ENCODE measurements at places on chromosomes 7 and 10.

DNA sequence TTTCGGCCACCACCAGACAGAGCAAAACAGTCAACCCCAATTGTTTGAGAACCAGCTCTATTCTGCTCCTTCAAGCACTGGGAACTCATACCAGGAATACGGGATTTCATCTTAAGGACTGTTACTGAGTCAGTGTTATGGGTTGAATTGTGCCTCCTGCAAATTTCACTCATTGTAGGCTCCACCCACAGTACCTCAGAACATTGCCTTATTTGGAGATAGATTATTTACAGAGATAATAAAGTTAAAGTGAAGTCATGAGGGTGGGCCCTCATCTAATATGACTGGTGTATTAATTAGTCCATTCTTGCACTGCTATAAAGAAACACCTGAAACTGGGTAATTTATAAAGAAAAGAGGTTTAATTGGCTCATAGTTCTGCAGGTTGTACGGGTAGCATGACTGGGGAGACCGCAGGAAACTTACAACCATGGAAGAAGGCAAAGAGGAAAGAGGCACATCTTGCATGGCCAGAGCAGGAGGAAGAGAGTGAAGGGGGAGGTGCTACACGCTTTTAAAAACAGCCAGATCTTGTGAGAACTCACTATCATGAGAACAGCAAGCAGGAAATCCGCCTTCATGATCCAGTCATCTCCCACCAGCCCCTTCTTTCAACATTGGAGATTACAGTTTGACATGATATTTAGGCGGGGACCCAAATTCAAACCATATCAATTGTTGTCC lies 14.3 kb upstream of the ZNF248 start:
- DNase-seq: no peak

GRCh38 chr10:93849593-93849992 lies 44.2 kb upstream of the SLC35G1 start:
- DNase-seq: no peak

- DNase-seq: no peak
These were observed 270.5 kb upstream of the MKLN1 start for GRCh38 chr7:131057015-131057793.

- DNase-seq: no peak
These were observed 25.8 kb downstream of the AQP1 start for GRCh38 chr7:30937416-30937815.

- no peak for DNase-seq
These were observed 38.6 kb downstream of the TRIL start for GRCh38 chr7:28919510-28919909.

DNA sequence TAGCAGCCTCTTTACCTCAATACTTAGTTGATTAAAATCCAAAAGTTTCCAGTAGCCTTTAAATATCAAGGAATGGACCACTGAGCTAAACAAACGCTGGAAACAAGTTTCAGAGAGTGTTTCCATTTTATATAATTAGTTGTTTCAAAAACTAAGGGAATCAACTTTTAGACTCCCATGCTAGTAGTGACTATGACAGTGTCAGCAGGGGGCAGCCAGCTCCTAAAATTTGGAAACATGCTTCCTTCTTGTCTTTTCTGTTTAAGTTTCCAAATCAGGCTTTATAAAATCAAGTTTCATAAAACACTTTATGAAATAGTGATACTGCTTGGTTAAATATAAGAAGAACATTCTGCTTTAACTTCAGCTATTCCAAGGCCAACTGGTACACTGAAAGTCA lies 138.2 kb upstream of the TMEM229A start:
- no peak for DNase-seq

DNA sequence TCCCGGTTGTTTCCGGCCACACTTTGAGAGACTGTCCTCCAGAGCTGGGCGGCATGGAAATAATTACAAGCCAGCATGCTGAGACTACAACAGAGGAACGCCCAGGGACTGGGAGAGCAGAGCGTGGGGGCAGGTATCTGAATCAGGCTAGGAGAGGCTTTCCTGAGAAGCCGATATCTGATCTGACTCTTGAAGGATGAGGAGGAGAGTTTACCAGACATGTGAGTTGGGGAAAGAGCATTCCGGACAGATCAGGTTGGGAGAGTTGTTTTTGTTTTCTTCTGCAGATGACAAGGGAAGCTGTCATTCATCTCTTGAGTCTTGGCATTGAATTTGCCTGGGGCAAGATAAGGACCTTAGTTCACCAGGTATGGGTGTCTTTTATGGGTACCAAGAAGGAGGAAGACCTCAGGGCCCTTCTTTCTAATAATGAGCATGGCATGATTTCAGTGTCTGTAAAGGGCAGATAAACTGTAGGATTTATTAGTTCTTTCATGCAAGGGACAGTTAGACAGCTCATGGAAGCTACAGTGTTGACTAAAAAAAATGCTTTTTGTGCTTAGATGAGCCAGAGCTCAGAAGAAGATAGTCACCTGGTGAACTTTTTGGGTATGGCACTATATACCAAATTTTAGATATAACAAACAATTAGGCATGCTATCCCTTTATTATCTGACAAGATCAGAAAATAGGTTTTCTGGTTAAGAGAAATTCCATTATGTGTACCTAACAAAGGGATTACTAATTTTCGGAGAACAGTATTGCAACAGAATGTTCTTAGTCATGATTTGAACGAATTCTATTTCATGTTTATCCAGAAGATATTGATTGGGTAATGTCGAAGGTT lies 36.2 kb downstream of the WBP1L start:
- DNase-seq: no peak

- peak; percentile 40 for DNase-seq
These were observed 3.3 kb downstream of the PITRM1 start for GRCh38 chr10:3169271-3169670.

GRCh38 chr7:70676243-70676642 lies 455.7 kb upstream of the GALNT17 start:
- DNase-seq: no peak

GRCh38 chr10:22666287-22667092 lies 47.9 kb downstream of the PIP4K2A start:
- no peak for DNase-seq

DNA sequence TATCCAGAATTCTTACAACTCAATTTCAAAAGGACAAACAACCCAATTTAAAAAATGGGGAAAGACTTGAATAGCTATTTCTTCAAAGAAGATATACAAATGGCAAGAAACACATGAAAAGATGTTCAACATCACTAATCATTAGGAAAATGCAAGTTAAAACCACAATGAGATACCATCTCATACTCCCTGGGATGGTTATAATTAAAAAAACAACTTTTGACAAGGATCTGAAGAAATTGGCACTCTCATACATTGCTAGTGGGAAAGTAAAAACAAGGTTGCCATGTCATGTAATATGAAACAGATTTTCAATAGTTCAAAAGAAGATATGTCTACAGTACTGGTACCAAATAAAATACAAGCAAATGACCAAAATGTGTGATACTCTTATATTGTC lies 9.0 kb downstream of the OAT start:
- no peak for DNase-seq

- no peak for DNase-seq
These were observed 110.0 kb upstream of the SFMBT2 start for GRCh38 chr10:7520507-7521485.

DNA sequence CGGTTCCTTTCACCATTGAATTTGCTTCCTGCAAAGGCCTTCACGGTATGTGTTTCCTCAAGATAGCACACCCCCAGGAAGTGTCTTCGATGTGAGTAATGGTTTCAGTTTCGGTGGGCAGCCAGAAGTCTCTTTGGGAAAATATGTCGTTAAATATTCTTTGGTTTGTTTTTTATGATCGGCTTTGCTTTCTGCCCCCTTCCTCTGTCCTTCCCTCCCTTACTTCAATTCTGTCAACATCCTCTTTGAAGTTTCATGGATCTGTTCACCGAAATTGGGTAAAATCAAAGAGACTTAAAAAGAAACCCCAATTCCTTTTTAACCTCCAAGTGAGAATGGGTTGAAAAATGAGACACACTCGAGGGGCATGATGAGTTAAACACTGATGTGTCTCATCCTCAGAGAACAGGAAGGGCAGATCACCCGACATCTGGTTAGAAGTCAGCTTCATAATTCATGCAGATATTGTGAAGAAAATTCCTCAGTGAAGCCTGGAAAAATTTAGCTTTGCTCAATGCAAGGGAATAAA lies 170.8 kb upstream of the HABP2 start:
- DNase-seq: no peak

DNA sequence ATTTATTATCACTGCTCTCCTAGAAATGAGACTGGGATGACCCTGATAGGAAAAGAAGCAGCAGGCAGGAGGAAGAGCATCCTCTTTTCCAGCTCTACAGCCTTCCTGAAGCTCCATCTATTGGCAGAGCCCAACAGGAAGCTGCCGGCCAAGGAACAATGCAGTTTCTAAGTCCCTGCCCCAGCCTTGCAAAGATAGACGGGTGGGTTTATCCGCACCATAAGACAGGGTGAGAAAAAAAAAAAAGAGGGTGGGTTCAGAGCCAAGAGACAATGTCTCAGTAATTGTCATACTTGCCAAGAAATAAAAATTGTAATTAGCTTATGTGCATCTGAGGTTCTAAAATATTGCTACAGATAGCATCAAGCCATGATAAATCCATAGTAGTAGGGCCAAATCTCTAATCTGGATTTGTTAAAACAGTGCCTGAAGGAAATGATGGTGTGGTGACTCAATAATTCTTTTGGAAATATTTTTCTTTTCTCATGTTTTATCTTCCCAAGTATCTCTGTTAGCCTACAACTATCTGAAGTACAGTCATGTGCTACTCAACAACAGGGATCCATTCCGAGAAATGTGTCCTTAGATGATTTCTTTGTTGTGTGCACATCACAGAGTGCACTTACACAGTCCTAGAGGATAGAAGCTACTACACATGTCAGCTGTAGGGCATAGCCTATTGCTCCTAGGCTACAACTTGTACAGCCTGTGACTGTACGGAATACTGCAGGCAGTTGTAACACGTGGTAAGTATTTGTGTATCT lies 242.9 kb upstream of the CXCL12 start:
- no peak for DNase-seq

DNA sequence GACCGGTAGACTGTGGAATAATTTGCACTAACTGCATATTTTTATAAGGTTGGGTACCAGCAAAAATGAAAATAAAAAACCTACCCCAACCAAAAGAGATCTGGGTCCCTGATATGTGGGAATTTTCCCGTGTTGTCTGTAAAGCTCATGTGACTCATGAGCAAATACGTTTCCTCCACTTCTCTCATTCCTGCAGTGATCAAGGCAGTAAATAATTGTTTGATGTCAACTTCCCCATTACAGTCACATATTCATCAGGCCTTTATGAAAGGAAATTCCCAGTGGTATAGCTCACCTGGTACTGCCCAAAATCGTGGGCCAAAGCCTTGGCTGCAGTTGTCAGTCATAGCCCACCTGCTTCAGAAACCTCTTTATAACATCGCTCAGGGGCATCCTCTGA lies 166.0 kb upstream of the ANK3 start:
- no peak for DNase-seq

DNA sequence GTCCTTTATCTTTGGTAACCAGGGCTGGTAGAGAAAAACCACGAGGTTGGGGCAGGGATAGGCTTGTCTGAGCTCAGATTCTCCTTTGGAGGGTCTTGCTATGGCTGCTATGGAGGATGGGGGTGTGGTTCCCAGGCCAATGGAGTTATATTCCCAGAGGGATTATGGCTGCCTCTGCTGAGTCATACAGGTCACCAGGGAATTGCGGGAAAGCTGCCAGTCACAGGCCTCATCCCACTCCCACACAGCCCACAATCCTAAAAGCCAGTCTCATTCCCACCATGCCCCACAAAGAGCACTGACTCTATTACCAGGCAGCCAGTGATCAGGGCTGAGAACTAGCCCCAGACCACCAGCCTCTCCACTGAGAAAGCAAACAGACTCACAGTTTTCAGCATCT lies 316.6 kb upstream of the TMEM229A start:
- DNase-seq: no peak

- no peak for DNase-seq
These were observed 9.6 kb downstream of the KLHDC10 start for GRCh38 chr7:130079846-130080394.

DNA sequence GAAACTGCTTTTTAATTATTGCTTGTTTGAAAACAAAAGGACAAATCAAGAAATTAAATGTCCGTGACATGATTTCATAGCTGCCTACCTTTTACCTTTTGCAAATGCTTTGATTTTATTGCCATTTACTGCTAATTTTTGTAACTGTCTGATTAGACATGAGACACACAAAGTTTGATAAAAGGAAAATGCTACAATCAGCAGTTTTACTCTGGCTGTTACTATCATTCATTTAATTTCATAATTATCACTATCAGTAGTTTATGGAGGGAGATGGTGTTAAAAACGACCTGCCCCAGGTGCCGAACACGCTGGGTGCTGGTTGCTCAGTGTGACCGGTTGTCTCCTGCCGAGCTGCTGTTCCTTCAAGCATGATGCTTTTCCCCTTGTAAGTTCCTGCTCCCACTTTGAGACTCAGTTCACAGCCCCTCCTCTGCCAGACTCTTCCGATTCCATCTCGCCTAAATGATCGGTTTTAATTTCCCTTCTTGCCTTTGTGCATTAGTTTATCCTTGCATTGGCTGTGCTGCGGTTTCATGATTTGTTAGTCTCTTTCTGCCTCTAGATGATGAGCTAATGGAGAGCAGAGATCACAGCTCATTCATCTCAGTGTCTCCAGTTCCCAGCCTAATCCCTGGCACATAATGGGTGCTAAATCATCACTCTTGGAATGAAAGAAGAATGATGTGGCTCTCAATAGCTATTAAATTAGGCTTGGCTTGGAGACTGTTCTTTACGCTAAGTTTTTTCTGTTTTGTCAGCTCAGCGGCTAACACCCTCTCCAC lies 110.6 kb downstream of the PFKFB3 start:
- DNase-seq: no peak

GRCh38 chr7:84492098-84493034 lies 297.8 kb upstream of the SEMA3A start:
- peak; percentile 37 for DNase-seq

DNA sequence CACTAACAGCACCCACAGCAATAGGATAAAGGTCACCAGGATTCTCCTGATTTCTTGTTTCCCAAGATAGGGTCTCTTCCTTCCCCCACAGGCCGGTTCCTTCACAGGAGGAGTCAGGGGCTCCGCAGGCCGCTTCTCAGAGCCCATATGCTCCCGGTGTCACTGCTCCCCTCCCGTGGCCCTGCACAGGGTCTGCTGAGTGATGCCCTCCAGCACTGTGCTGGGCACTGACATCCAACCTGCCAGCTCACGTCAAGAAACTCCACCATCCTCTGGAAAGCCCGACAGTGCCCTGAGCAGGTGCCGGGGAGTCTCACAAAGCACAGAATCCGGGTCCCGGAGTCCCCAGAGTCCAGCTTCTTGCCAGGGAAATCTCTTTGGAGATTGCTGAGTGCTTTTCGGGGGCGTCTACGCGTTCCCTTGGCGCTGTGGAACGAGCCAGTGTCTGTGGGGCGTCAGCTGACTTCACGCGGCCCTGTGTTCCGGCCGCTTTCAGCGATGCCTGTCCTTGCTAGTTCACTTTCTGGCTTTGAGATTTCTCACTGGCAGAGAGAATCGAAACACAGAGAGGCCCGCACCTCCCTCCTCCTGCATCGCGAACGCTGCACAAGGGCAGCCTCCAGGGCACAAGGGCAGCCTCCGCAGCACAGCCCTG lies 567.5 kb downstream of the DNAJB6 start:
- DNase-seq: no peak

- DNase-seq: peak; percentile 17
These were observed 333.9 kb downstream of the DNAJB6 start for GRCh38 chr7:157670490-157671357.
